ENCODE measurements at places on chromosomes 6 and 20.

DNA sequence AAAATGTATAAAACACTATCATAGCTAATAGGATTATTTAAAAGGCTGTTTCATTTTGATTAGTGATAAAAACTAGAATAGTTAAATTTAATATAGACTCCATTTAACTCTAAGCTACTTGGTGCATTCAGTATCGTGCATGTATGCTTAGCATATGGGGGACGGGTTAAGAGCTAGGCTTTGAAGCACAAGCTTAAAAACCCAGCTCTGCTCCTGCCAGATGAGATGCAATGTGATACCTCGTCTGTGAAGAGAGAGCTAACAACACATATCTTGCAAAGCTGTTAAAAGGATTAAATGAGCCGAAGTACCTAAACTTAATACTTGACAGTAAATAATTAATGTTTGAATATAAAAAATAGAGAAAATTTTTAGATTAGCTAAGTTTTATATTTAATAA is 42.2 kb downstream of the DTNBP1 start:
- H3K27ac ChIP-seq, result no peak overlapping the region
- H3K36me3 ChIP-seq, result peaks cover 10% of the 10 kb centered on the region
- H3K27me3 ChIP-seq, result no peaks in the 10 kb centered on the region
- no peak overlapping the region for H3K4me3 ChIP-seq

DNA sequence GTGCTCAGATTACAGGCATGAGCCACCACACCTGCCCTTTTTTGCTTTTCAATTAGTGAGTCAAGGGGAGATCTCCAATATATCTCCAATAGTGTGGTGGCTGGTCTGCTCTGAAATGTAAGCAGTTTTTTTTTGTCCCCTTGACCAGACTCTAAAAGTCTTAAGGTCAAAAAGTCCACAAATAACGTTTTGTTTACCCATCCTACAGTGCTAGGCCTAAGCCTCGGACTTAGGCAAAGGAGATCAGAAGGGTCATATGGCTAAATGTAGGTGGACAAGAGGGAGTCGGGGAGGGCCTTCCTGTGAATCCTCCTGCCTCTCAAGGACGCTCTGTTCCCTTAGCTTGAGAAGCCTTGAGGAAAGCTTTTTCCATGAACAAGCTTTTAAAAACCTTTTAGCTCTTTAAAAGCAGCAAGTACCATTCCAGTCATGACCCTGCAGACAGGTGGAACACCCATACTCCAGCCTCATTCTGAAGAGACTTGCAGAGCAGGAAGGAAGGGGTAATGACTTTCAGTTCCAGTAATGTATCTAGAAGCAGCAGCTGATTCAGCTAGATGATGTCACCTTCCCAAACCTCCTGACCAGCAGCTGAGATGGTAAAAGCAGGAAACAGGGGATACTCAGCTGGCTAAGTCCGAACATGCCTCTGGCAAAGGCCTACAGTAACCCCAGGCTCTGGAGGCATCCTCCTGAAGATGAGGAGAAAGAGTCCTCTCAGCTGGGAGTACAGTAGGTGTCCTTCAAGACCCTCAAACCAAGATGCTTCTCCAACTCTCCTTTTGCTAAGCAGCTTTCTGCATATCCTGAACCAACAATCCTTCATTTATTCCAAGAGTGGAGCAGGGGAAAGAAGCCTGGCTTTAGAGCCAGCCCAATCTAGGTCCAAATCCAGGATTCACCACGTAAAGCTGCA is 23.6 kb downstream of the BCL2L1 start:
- H3K27me3 ChIP-seq, result no peaks in the 10 kb centered on the region
- DNase-seq, result no peak
- peaks cover 68% of the 10 kb centered on the region for H3K36me3 ChIP-seq
- H3K4me1 ChIP-seq, result peaks cover 61% of the 10 kb centered on the region
- no peak overlapping the region for H3K4me3 ChIP-seq

GRCh38 chr20:62635852-62636251 is 6.5 kb upstream of the SLCO4A1 start:
- no peak overlapping the region for H3K4me3 ChIP-seq
- H3K4me1 ChIP-seq, result peaks cover 2% of the 10 kb centered on the region
- H3K27me3 ChIP-seq, result peaks cover 19% of the 10 kb centered on the region
- no peak for DNase-seq

- no peaks in the 10 kb centered on the region for H3K4me1 ChIP-seq
- no peak overlapping the region for H3K4me3 ChIP-seq
- H3K27me3 ChIP-seq, result no peaks in the 10 kb centered on the region
- H3K36me3 ChIP-seq, result peaks cover 12% of the 10 kb centered on the region
- no peak overlapping the region for H3K27ac ChIP-seq
These were observed 143.0 kb downstream of the B3GAT2 start for GRCh38 chr6:70813885-70814284.

All from activated naive CD8-positive, alpha-beta T cell treated with anti-CD3 and anti-CD28 coated beads for 36 hours (primary cell).